ENCODE measurements at places on chromosomes 1 and 21.

GRCh38 chr1:31145648-31146047, 80.1 kb upstream of the PUM1 start:
- DNase-seq: no peak

DNA sequence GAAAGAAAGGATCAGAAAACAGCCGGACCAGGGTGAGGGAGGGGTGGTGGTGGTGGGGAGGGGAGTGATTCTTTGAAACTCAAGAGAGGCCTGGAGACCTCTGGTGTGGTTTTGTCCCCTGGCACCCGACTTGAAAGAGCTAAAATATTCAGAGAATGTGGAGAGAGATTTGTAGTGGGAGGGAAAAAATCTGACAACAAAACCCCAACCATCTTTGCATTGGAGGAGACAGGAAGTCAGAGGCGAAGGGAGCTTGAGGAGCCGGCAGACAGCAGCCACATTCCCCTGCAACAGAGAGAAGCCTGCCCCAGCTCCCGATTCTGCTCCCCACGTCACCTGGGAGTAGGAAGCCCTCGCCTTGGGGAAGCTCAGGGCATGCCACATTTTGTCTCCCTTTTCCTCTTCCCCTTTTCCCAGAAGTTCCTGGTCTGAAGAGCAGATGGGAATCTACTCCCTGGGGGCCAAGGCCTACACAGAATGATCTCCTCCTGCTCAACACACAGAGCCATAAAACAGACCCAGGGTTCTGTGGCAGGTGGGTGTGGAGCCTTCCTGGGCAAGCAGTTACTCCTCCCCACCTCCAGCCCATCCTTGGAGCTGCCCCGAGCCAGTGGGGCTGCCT, 84.9 kb downstream of the ITPKB start:
- DNase-seq: no peak

- no peak for DNase-seq
Measured at GRCh38 chr1:111369645-111370044, 57.9 kb downstream of the OVGP1 start.

- no peak for DNase-seq
Measured at GRCh38 chr1:112250892-112251291, 145.1 kb upstream of the CTTNBP2NL start.

DNA sequence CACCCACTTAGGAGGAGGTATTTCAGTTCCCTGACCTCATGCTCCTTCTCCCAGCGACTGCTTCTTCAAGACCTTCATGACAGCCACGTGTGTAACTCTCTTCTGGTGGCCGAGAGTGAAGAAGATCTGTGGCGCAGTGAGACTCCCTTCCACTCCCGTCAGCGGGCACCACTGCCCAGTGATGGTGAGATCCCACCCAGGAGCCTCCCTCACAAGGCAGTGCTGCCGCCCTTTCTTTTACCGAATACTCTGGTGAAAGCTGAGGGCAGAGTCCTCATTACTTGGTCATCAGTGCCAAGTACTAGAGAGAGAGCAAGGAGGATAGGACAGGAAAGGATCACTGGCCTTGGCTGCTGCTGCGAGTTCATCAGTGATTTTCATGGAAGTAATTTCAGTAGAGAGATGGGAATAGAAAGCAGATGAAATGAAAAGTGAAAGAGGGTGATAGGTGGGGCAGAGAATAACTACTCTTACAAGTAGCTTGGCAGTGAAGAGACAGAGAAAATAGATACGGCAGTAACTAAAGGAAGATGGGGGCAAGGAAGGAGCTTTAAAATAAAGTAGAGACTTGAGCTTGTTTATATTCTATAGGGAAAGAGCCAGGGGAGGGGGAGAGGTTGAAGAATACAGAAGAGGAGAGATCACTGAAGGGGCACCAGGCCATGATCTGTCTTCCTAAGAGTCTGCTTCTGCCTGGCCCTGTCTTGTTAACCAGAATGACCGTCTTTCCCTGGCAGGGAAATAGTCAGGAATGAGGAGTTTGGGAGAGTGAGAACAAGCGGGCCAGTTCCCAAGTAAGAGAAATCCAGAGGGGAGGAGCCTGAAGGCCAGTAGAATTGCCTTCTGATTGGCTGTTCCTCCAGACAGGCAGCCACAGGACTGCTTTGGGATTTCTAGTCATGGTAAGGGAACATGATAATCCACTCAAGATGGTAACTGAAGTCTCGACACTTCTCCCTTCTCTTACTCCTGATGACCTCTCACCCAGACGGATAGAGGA, 18.3 kb downstream of the HYI start:
- no peak for DNase-seq

DNA sequence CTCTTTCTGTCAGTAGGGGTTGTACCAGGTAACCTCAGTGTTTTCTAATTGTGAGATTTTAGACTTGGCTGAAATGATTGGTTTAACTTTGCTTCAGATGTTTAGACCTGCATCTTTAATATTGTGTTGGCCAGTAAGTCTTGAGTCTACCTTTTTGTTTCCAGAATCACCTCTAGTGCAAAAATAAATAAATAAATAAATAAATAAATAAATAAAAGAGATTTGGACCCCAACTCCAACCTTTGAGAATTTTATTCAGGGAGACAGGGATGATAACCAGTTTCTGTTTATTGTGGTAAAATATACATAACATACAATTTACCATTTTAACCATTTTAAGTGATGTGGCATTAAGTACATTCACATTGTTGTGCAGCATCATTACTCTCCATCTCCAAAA, 64.4 kb downstream of the RAVER2 start:
- no peak for DNase-seq
